ENCODE measurements at places on chromosomes 1 and 21. TPM values are rescaled to one million over a fixed set of nuclear protein-coding genes. Genes with fewer than 3 reads are reported as not detected.

DNA sequence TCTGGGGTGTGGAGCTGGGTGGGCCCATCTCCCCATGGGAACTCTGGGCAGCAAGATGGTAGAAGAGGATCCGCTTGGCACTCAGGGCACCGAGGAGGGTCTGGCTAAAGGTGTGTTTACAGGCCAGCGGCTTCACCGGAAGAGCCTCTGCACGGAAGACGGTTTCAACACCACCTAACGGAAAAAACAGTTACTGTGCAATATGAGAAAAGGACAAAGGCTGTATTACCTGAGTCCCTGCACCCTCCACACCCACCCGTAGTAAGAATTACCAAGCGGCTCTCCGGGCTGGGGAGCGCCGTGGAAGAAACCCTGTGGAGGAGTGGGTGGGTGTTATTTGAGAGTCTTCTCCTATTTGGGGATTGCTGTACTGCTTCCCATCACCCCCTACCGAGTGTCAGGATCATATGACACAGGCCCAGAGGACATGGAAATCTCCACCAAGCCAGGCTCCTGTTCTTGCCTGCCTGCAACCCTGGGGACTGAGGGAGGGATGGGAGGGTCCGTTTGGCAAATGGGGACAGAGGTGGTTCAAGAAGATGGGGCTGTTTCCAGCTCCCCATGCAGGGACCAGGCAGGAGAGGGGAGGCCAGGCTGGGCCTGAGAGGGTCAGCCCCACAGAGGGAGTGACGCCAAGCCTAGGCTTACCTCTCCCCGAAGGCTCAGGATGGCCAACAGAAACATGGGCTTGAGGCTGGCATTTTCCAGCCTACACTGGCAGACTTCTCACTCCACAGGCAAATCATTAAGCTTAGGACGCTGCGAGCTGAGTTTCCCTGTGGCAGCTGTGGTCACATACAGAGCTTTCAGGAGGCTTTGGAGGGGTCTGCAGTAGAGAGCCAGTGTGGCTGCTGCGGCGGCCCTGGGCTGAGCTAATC is 203.5 kb upstream of the TMEM51 start:
- H3K4me3 ChIP-seq = no peak overlapping the region
- H3K27me3 ChIP-seq = no peaks in the 10 kb centered on the region
- no peaks in the 10 kb centered on the region for H3K4me1 ChIP-seq
- H3K36me3 ChIP-seq = no peaks in the 10 kb centered on the region
- DNase-seq = no peak

- no peak overlapping the region for H3K4me3 ChIP-seq
- no peaks in the 10 kb centered on the region for H3K4me1 ChIP-seq
- H3K27me3 ChIP-seq = no peaks in the 10 kb centered on the region
- H3K27ac ChIP-seq = no peak overlapping the region
- DNase-seq = no peak
These were observed 18.7 kb upstream of the KANK4 start for GRCh38 chr1:62337706-62338631.

DNA sequence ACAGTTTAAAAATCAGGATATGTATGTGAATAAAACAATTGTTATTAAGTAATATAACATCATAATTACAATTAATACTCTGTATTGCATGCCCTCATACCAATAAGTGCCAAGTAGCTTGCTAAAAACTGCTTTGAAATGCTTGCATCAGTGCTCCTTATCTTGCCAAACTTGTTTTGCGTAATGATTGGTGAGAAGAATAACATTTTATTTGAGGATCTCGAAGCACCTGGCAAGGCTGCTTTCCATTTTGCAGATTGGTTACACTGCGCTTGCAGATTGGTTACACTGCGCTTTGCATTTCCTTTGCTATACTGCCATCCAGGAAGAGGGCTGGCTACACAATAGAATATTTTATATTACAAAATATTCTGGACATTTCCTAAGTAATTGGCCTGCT is 1.7 kb upstream of the PBX1 start:
- H3K27ac ChIP-seq = no peak overlapping the region
- no peaks in the 10 kb centered on the region for H3K36me3 ChIP-seq
- H3K27me3 ChIP-seq = peaks cover 30% of the 10 kb centered on the region

Gene SERINC2
- not detected for total RNA-seq

Gene RXRG
- not detected for total RNA-seq

Gene CHD5
- 0.59 TPM for total RNA-seq

GRCh38 chr1:172335377-172335776 is 85.1 kb upstream of the C1orf105 start:
- H3K27ac ChIP-seq = no peak overlapping the region
- H3K4me1 ChIP-seq = peaks cover 18% of the 10 kb centered on the region
- H3K36me3 ChIP-seq = peaks cover 2% of the 10 kb centered on the region
- no peak for DNase-seq
- H3K4me3 ChIP-seq = no peak overlapping the region
- H3K27me3 ChIP-seq = no peaks in the 10 kb centered on the region

DNA sequence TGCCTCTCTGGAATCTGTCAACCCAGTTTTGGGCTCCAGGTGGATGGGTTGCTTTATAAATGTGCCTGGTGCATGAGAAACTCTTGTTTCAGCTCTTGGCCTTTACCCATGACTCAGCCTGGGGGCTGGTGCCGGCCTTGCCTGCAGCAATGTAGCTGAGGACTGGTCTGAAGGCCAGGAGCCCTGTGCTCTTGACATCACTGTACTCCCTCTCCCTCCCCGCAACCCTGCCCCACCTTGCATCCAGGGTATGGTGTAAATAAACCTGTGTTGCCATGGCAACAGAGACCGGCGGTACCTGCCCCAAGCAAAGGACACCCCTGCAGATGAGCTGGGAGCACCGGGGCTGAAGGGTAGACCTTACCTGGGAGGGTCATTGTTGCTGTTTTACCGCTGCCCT is 13.3 kb downstream of the FAM151A start:
- no peaks in the 10 kb centered on the region for H3K36me3 ChIP-seq
- H3K27ac ChIP-seq = no peak overlapping the region
- peaks cover 2% of the 10 kb centered on the region for H3K27me3 ChIP-seq

Gene ITLN2
- total RNA-seq = not detected

- H3K27me3 ChIP-seq = peaks cover 8% of the 10 kb centered on the region
- no peak overlapping the region for H3K4me3 ChIP-seq
- no peak overlapping the region for H3K27ac ChIP-seq
- DNase-seq = no peak
These were observed 78.1 kb downstream of the DHRS3 start for GRCh38 chr1:12539705-12540579.

- no peaks in the 10 kb centered on the region for H3K4me1 ChIP-seq
- no peak overlapping the region for H3K27ac ChIP-seq
- no peak for DNase-seq
These were observed 15.0 kb upstream of the TGFB2 start for GRCh38 chr1:218330043-218330623.

GRCh38 chr1:114485286-114485685 is 25.7 kb downstream of the TRIM33 start:
- no peak overlapping the region for H3K27ac ChIP-seq
- no peaks in the 10 kb centered on the region for H3K27me3 ChIP-seq
- H3K4me3 ChIP-seq = no peak overlapping the region
- peaks cover 30% of the 10 kb centered on the region for H3K4me1 ChIP-seq

DNA sequence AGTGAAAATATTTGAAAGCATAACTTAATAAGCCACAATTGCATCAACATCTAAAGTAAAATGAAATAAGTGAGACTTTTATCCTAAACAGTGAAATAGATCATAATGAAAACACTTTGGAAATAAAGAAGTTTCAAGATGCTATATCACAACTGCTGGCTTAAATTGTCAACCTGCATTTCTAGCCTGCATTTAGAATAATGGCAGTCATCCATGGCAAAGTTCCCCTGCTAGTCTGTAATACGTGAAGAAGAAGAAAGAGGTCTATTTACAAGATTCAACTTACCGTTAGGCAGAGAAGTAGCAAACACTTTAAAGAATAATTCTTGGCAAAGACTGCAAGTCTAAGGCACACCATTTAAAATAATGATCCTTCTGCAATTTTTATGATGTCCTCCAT is 133.6 kb downstream of the DPYD start:
- H3K27me3 ChIP-seq = no peaks in the 10 kb centered on the region
- DNase-seq = no peak
- H3K36me3 ChIP-seq = peaks cover 7% of the 10 kb centered on the region

- peaks cover 10% of the 10 kb centered on the region for H3K4me1 ChIP-seq
- no peak overlapping the region for H3K4me3 ChIP-seq
- no peak overlapping the region for H3K27ac ChIP-seq
- no peaks in the 10 kb centered on the region for H3K27me3 ChIP-seq
These were observed 118.1 kb upstream of the SGIP1 start for GRCh38 chr1:66415866-66416265.

DNA sequence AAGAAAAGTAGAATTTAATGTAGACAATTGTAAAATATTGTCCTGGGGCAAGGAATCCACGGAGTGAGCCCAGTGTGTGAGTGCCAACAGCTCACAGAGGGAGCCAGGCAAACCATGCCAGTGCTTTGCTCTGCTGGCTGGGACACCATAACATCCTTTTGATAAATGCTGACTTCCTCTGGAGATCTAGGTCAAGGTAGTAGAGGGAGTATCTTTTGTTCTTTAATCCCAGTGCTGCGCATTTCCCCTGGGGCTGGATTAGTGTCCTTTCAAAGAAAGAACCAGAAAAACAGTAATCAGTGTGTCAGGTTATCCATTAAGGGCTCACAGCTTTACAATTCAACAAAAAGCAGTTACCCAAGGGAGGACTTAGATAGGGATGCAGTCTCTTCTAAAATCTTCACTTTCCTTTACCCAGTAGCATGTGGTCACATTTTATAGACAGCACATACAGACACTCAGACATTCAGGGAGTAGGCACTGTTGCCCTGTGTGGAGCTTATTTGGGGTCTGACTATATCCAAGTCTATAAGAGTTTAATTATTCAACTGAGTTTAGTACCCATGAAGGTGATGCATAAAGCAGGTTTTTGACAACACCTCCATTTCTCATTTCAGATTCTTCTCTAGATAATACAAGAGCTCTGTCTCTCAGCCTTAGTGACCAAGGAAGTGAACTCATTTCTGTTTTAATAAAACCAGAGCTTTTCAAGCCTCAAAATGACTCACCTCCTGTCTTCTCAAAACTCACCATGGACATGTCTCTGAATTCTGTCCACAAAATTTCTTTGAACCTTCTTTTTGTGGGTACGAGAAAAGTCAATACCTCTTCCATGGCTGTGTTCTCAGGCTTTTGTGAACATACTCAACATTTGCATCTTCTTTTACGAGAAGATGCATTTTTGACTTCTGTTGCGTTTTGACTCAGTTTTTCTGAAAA is 215.3 kb downstream of the BRINP2 start:
- no peak overlapping the region for H3K4me3 ChIP-seq
- H3K36me3 ChIP-seq = no peaks in the 10 kb centered on the region
- no peaks in the 10 kb centered on the region for H3K4me1 ChIP-seq
- no peaks in the 10 kb centered on the region for H3K27me3 ChIP-seq
- no peak for DNase-seq

All from activated CD4-positive, alpha-beta T cell treated with anti-CD3 and anti-CD28 coated beads, Interleukin-2, amount 10 ng/mL, durations not matched to agents 24 days and 14 days (primary cell).